ENCODE measurements at places on chromosomes 7 and 10.

GRCh38 chr7:35780070-35780469 is 20.8 kb upstream of the SEPTIN7 start:
- no peak for DNase-seq

DNA sequence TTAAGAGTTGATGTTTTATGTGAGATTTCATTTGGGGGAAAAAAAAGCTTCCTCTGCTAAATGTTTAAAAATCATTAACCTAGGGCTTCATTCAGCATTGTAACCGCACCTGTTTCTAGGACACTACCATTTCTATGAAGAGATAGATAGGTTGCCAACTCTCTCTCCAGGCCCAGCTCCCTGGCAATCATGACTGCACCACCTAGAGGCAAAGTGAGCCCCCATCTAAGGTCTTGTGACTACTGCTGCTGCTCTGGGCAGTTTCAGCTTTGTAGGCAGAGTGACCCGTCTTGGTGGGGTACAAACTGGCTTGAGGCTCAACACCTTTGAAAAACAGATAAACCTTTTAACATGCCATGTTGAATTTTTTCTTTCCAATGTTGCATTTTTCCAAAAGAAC is 27.3 kb upstream of the MRC1 start:
- DNase-seq, result no peak

DNA sequence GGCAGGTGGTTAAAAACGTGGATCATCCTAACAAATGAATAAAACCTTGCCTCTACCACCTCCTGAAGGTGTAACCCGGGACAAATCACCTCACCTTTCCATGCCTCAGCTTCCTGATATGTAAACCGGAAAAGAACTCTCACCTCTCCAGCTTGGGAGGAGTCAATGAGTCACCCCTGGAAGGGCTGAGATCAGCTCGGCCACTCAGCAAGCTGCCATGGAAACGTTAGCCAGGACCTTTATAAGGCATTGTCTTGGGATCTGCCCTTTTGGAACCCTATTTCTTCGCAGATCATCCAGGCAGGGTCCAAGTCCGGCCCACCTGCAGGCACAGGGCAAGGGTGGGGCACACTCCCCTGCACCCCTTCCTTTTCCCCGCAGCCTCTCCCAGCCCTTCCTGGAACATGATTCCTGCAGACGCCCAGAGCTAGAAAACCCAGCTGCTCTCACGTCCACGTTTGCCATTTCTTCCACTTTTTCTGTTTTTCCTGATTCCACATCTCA is 81.6 kb upstream of the PFKP start:
- no peak for DNase-seq

DNA sequence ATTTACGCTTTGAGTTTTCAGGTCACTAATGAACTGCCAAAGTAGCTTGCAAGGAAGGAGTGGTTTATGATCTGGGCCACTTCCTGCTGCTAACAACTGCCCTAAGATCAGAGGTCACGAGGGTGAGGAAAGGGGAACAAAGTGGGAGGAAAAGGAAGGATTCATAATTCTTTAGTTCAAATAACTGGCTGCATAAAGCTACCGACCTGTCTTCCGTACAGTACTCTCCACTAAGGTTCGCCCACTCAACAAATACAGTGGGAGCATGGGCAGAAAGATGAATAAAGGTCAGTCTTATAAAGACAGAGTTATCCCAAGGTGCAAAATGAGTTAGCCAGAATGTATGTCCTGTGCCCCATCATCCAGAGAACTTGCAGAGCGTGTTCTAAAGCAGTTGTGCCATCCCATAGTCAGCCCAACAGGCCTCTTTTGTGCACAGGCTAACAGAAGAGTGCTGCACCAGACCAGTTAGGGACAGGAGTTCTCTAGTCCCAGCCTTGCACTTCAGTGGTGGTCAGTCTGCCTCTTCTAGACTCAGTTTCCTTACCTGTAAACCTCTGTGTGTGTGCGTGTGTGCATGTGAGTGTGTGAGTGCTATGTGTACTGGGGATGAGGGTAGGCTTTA is 65.9 kb downstream of the CREB3L2 start:
- no peak for DNase-seq

- no peak for DNase-seq
These were observed 10.3 kb downstream of the WAPL start for GRCh38 chr10:86511027-86511865.

GRCh38 chr10:69418052-69418752 is 1.5 kb upstream of the TACR2 start:
- no peak for DNase-seq

DNA sequence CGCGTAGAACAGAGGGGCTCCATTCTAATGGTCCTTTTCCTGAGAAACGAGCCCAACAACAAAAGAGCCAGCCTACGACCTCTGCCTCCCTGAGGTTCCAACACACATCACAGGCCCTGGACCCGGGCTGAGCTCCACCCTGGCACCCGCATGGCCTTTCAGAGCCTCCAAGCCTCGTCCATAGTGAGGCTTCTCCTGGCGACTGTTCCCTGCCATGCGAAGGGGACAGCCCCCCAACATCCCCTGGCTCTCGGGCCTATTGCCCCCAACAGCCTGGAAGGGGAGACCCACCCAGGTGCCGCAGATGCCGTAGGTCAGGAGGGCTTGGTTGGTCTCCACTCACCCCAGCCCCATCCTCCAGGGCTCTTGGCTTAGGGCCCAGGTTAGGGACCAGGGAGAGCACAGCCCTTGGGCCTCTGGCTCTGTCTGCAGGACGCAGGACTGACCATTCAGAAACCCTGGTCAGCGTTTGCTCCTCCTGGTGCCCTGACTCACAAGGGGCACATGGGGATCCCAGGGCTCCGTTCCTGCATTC is 91.5 kb downstream of the TCERG1L start:
- DNase-seq, result no peak

- no peak for DNase-seq
These were observed 47.4 kb downstream of the PRPF18 start for GRCh38 chr10:13634207-13634606.

GRCh38 chr7:111168182-111168581 is 77.3 kb downstream of the LRRN3 start:
- no peak for DNase-seq

GRCh38 chr7:65923316-65923715 is 50.4 kb downstream of the VKORC1L1 start:
- no peak for DNase-seq

GRCh38 chr10:22630234-22631174 is 83.9 kb downstream of the PIP4K2A start:
- DNase-seq, result no peak

- DNase-seq, result no peak
These were observed 63.9 kb downstream of the GFRA1 start for GRCh38 chr10:116208956-116209567.

DNA sequence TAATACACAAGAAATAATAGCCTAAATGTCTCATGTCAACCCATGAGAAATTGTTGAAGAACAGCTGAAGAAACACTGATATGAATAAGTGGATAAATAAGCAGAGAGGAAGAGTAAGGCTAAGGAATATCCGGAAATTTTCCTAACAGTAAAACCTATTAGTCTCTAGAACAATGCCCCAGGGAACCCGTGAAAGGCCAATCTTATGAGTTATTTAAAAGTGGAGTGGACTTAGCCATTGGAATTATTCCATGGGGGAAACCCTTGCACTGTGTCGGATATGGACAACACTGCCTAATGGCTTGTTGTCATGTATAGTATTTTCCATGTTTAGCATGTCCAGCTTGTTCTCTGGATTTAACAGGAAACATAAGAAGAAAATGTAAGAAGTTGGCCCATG is 217.2 kb upstream of the PLXNA4 start:
- no peak for DNase-seq

DNA sequence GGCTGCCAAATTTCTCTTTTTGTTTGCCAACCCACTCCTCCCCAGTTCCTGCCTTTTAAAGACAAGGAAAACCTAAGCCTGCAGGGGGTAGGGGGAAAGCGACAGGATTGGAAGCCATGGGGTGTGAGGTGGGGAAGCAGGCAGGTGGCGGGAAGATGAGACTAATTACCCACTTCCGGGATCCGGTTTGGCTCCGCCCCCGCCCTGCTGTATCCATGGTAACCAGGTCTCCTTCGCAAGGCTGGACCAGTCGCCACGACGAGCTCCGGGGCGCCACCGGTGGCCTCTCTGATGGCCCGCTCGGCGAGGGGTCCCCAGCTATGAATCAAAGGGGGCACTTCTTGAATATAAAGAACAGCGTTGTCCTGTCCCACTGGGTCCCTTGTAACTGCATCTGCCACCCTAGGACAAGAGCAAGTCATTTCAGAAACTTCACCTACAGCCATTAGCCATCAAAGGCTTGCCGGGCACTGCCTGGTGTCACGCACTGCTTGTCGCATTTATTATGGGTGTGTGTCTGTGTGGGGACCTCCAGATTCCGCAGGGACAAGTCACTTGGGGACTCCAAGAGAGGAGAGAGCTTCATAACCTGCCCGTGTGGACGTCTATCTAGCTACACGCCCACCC is 55.4 kb upstream of the LMTK2 start:
- no peak for DNase-seq

GRCh38 chr7:43592326-43592725 is 9.4 kb downstream of the STK17A start:
- no peak for DNase-seq

DNA sequence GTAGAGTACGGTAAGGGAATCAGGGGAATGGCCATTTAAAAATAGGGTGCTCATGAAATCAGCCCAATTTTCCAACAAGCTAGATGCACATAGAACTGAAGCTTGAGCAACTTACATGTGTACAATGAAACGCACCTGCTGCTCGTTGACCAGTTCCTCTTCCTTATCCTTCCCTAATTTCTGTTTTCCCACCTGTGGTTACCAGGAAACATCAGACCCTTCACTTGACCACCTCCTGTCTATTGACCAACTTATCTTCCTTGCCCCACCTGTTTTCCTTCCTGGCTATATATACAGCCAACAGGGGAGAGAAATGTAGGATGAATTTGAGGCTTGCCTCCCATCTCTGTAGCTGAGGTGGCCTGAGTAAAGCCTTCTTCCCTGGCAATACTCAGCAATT is 37.8 kb upstream of the RAPGEF5 start:
- no peak for DNase-seq

DNA sequence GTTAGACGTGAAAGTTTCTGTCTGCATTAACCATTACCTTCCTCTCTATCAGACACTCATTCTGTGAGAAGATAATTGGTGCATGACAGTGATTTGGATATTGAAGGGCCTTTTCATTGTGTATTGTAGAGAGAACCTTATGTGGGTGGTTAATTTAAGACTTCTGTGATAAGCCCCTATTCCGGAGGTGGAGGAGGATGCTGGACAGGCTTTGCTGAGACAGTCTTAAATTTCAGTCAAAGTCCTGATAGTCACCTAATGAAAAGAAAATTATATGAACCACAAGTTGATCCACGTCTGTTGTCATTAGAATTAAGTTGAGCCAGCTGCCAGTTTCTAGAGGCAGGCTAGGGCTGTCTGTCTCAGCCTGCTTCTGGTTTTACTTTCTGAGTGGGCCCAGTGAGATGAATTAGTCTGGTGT is 62.9 kb downstream of the CELF2 start:
- DNase-seq, result no peak

DNA sequence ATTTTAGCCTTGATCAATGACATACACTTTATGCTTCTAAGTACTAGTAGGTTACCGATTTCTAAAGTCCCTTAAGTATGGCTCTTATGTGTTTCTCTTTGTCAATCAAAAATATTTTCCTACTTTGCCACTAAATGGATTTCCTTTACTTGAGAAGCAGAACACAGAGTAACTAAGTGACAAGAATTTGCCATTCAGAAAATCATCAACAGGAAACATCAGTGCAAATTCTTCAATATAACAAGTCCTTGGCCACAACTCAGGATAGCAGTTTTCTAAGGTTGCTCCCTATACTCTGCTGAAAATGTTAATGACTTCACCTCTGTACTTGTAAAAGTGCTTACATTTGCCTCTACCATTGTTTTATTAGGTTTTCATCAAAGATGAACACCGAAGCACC is 239.6 kb upstream of the SLC26A5 start:
- no peak for DNase-seq

DNA sequence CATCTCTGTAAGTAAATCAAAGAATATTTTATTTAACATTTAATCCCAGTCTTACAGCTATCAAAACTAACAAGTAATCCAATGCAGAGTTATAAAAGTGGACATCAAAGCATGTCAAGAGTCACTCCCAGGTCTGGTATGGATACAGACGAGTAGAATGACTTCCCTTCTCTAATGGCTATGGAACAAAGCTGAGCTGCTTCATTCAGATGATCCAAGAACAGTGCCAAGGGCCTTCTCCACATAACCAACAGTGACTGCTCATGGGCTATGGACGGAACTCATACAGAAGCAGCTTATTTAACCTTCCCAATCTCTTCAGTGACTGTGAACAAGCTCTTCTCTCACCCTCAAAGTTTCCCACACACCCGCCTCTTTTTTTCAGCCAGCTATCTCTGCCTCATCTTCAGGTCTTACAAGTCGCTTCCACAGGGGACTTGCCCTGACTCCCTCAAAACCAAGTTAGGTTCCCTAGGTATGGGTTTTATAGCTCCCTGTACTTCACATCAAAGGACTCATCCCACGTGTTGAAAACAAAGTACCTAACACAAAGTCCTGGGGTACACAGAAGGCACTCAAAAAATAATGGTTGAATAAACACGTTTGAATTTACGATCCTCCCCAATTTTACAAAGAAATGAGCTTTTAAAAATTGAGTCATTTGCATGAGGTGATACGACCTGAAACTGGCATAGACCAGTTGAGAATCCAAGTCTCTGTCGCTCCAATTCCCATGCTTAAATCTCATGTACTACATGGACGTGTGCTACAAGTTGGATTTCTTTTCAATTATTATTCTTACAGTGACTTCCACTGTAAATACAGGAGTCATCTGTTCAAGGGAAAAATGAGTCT is 3.1 kb downstream of the USP6NL start:
- no peak for DNase-seq

GRCh38 chr7:139566736-139567646 is 43.5 kb downstream of the CLEC2L start:
- no peak for DNase-seq

GRCh38 chr10:84269773-84270172 is 24.9 kb downstream of the RGR start:
- no peak for DNase-seq

- no peak for DNase-seq
These were observed 23.3 kb downstream of the MACC1 start for GRCh38 chr7:20193873-20194272.

DNA sequence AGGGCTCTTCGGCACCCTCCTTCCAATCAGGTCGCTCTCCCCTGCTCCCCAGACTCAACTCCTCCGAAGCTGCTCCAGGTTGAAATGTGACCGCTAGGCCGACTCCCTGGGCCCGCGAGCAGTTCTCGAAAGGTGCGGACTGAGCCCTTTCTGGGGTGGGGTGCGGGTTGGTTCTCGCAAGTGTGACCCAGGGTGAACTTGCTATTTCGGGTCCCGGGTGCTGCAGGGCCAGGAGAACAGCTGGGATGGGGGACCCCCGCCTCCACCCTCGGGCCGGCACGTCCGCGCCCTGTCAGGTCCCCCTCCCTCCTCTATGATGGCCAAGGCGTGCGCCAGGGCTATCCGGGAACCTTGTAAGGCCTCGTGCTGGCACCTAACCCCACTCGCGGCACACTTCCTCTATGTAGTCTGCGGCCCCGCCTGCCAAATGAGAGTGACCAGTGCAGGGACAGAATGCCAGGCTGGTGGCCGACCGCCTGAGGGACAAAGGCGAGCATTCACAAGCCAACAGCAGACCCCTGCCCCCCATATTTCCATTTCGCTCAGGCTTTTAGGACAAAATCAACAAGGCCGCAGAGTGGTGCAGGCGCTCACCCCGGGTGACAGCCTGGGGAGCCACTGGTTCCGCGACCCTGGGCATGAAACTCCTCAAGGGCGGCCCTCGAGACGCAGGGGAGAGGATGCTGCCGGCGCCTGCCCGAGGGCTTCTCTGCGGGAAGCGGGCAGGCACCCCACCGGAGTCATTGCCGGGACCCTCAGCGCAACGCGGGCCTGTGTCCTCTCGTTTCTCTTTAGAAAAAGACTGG is 13.7 kb upstream of the HOXA13 start:
- DNase-seq, result no peak

All from activated naive CD4-positive, alpha-beta T cell (primary cell).